ENCODE measurements at places on chromosomes 12 and 14.
A peak's percentile ranks its signal among the peaks of the same experiment; 100 is the strongest.

DNA sequence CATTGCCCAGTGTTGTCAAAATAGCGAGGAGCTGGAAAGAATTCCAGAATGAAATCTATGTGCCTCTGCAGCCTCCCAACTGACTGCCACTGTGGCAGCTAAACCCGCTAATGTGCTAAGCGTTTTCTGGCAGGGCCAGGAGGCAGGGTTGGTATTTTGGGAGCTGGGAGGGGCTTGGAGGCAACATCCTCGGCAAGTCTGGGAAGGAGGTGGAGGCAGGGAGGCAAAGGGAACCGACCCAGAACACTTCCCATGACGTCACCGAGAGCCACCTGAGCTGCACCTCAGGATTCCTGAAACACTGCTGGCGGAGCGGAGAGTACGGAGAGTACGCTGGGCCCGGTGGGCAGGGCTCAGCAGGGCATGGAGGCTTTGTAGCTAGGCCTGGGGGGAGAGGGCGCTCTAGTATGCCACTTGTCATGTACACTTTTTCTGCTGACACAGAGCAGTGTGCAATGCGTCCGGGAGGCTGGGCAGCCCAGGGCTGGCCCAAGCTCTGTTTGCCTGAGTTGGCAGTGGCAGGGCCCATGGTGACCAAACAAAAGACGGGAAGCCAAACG is 81.5 kb downstream of the DPF3 start:
- DNase-seq, result no peak

DNA sequence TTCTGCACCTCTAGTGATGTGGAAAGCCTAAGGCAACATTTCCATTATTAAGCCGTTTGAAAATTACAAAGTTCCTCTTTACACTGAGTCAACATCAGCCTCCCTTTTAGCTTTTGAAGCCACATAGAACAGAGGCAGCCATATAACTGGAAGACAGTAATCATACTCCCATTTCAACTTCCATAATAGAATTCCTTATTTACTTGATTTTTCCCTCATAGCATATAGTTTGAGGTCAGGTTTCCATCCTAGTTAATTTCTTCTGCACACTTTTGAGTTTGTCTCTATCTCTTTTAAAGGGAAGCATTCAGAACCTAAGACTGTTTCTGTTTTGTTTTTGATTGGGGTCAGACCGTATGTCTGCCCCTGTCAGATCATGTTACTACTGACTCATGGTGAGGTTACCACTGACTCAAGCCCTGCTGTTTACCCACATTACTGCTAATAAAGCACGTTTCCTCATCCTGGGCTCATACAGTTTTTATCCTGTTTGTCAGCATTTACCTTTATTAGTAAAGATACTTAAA is 161.0 kb downstream of the SLC38A4 start:
- DNase-seq, result no peak

GRCh38 chr14:105999361-106000028 is 473.1 kb downstream of the TMEM121 start:
- peak; percentile 87 for DNase-seq

- DNase-seq, result no peak
Observed at GRCh38 chr14:69750495-69750894, 16.4 kb upstream of the SRSF5 start.

DNA sequence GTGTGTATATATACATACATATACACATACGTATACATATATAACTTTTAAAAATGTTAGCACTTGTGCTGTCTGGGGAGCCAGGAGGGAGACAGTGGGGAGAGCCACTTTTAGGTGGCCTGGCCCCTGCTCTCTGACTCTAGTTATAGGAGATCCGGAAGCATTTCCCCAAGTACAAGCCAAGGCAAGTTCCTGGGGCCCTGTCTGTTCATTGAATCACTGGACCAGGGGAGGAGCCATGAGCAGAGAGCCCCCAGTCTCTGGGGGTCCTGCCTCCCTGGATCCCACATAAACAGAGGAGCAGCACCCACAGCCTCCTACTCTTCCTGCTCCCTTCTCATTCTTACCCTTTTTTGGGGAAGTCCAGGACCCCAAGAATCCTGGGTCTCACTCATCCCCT is 45.4 kb upstream of the TMED10 start:
- DNase-seq, result no peak

- DNase-seq, result no peak
Observed at GRCh38 chr14:89374908-89375307, 42.1 kb downstream of the FOXN3 start.

- DNase-seq, result no peak
Observed at GRCh38 chr12:110742096-110742717, 484 bp downstream of the PPP1CC start.

GRCh38 chr12:111453071-111453989 is 47.6 kb downstream of the SH2B3 start:
- no peak for DNase-seq

DNA sequence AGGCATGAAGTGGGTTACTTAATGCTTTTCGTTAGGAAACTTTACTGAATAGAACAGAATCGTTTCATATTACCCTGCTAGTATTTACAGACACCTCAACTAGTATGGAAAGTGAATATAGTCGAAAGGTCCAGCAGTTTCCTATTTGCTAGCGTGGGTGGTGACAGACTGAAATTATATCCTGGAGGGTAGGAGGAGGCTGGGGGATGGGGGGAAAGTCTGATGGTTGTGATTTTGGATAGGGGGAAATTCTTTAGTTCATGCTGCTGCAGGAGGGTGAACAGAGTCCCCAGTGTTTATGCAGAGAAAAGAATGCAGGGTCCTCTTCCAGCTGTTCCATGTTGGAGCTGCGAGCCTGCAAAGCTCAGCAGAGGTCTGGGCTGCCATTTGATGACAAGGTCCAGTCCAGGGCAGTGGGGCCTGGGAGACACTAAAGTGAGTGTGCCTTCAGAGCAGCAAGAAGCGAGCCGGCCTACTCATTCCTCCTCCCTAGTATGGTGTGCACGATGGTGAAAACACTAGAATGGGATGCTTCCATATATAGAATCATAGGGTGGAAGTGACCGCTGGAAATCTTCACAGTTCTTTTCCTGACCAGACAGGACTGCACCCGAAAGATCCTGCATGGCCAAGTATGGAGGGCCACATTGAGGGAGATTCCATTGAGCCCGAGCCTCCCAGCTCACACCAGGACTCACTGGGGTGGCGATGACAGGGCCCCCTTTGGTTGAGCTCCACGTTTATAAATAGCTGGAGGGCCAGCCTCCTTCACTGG is 2.1 kb downstream of the SAMD4A start:
- DNase-seq, result no peak

- no peak for DNase-seq
Observed at GRCh38 chr12:66055837-66056319, 74.7 kb downstream of the LLPH start.

DNA sequence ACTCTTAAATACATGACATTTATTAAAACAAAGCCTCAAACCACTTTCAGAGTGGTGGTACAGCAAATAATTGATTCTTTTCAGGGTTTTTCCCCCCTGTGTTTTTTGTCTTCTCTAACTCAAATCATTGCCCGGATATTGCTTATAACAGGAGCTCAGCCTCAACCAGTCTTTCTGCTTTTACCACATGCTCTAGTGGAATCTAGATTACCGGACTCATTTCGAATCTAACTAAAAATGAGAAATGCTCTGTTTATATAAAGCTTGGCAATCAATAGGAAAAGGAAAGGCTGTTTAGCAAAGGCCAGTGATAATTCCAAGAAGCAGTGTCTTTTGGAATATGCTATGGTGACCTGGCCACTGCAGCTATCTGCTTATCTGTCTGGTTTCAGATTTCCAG is 161.5 kb downstream of the ETV6 start:
- no peak for DNase-seq

DNA sequence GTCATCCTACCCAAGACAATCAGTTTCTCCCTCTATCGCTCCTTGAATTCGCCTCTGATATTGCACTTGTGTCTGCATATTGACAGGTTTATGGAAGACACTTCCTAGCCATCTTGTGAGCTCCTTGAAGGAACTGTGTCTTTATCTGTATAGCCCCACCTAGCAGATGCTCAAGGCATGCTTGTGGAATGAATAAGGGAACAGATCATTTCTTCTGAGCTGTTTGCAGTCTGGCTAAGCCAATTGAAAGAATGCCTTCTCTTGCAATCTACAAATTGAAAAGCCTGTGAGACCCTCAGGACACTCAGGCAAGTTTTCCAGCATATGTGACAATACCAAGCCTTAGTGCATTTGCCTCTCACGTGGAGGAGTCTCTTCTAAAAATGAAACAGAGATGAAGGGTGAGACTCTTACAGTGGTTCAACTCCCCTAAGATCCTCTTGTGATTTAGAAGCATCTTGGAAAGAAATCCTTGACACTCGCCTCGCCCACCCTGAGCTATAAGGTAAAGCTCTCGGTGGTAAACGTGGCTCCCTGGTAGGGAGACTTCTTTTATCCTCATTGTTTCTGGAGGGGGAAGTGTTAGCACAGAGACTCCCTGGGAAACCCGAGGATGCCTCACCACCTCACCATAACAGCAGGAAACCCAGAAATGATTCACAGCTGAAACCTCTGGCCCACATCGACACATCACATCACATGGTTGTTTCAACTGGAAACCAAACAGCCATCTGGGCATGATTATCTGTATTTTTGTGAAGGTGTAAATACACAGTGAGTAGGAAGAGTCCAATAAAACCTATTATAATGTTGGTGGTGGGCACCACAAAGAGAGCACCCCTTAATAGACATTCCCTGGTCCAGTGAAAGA is 112.3 kb upstream of the BCL2L14 start:
- peak; percentile 49 for DNase-seq

DNA sequence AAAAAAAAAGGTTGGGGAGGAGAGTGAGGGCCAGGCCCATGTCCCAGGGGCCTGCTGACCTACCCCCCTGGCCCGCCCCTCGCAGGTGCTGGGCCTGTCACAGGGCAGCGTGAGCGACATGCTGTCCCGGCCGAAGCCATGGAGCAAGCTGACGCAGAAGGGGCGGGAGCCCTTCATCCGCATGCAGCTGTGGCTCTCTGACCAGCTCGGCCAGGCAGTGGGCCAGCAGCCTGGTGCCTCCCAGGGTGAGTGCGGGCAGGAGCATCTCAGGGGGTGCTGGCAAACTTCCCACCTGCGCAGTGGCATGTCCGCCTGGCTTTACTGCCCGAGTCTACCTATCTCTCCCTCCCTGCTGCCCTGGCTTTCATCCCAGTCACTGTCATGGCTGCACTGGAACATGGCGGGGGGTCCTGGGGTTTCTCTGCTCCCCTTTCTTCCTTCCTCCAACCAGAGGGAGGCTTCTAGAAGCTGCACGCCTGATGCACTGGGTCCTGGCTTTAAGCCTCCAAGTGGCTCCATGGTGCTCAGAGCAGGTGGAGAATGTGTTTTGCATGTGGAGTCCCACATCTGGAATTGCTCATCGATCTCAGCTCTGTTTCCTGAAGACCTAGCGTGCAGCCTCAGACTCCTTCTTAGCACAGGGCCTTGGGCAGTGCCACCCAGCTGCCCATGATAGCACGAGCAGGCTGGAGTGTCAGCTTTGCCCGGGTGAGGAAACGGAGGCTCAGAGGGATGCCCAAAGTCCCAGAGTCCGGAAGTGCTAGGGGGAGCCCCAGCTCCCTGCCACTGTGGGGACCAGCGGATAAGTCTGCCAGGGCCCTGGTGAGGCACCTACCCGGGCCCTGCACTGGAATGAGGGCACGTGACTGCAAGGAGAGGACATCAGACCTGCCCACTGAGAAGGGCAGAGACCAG is 46.3 kb downstream of the PHETA1 start:
- no peak for DNase-seq

- DNase-seq, result peak; percentile 13
Observed at GRCh38 chr12:120677765-120678473, 9.0 kb upstream of the MLEC start.

DNA sequence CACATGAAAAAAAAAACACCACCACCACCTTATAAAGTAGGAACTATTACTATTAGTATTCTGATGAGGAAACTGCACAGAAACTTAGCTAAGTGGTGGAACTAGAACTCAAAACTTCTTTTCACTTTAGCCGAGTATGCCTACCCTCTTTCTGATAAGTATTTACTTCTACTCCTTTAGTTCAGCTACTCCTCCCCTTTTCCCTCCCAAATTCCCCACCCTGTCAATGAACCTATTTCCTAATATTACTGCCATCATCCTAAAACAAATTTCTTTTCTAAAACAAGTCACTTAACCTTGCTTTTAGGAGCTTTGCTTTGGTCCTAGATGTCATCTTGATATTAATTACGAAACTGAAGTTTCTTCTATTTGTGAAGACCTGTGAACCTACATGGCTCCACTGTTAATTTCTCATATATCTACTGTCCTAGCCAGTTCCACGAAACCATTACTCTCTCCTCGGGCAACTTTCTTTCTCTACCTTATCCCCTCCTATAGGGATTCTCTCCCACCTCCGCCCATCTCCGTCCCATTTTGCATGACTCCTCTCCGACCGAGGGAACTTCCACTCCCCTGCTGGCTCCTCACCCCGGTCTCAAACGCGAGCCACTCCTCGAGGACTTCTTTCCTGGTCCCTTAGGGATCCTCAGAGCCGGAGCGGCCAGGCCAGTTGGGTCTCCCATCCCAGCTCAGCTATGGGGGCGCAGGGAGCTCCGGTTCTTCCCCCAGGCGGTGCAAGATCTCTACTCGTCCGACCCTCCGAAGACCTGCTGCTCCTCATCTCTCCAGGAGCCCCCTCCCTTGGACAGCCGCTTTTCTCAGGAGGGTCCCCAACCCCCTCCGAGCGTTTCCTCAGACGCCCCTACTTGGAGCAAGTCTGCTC is 1.1 kb downstream of the NUMB start:
- DNase-seq, result peak; percentile 6

Measured in activated naive CD8-positive, alpha-beta T cell treated with anti-CD3 and anti-CD28 coated beads for 36 hours (primary cell).